NCI-H1436 (cell line): ENCODE measurements at places on chromosomes 3 and 15.
A peak's percentile ranks its signal among the peaks of the same experiment; 100 is the strongest.

- DNase-seq: no peak
Measured at GRCh38 chr3:73381551-73381950, 243.2 kb downstream of the PDZRN3 start.

GRCh38 chr3:50573566-50574443 is 4.5 kb downstream of the HEMK1 start:
- DNase-seq: no peak

- DNase-seq: no peak
Measured at GRCh38 chr15:83057696-83058376, 9.2 kb downstream of the BTBD1 start.

DNA sequence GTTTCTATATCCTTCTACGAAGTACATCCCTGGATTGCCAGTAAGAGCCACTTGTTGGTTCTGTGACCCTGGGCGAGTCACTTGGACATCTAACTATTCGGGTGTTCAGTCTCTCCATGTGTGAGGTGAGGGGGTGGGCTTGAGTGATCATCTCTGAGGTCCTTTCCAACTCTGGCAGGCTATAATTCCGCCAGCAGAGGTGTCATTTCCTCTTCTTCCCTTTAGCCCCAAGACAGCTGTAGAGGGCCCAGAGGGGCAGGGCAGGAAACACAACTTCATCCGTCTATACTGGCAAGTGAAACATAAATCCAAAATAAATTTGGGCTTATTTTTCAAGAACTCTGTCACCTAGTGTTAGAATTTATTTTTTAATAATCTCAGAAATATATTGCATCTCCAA is 38.1 kb downstream of the C2CD4A start:
- no peak for DNase-seq

- no peak for DNase-seq
Measured at GRCh38 chr3:123568875-123569274, 16.0 kb downstream of the HACD2 start.

DNA sequence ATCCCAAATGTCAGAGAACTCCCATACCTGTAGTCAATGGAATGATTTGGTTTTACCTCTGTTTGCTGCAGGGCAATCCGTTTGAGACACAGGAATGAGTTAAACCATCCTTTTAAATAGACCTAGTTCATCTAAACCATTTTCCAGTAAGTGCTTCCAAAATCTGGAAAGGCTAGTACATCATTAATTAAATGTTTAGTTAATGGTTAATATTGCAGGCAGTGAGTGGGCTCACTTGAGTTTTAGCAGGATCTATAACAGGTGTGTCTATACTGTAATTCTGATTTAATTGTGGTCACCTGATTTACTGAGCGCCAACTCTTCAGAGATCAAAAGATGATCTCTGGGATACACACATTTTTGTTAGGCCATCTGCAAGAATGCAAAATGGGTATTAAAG is 353.9 kb upstream of the ROPN1 start:
- no peak for DNase-seq

DNA sequence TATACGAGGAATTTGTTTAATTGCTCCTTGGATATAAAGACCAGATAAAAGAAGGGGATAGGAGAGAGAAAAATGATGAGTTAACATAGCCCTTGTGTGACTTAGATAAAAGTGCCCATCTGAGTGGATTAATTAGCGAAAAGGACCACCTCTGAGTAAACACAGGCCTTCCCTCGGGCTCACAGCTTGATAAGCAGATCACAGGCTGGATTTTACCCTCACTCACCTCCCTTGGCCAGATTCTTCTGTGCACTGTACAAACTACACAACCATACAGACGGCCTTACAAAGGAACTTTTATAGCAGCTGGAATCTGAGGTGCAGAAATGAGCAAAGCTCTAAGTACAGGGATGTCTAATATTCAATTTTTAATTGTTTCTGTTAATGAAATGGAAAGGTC is 112.4 kb upstream of the STT3B start:
- DNase-seq: no peak

DNA sequence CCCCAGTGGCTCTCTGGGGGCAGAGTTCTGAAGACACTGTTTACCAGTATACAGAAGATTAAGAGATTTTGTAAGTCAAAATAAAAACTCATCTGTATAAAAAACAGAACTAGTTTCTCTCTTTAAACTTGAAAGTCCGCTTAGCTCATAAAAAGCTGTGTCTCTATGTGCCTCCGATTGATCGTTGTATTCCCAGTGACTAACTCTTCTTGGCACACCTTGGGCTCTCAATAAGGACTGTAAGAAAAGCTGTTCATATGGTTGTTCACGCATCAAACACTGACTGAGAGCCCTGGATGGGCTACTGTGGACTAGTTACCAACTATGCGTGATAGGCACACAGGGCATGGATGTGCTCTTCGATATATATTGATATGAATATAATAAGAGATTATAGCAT is 107.9 kb downstream of the P3H2 start:
- DNase-seq: no peak

DNA sequence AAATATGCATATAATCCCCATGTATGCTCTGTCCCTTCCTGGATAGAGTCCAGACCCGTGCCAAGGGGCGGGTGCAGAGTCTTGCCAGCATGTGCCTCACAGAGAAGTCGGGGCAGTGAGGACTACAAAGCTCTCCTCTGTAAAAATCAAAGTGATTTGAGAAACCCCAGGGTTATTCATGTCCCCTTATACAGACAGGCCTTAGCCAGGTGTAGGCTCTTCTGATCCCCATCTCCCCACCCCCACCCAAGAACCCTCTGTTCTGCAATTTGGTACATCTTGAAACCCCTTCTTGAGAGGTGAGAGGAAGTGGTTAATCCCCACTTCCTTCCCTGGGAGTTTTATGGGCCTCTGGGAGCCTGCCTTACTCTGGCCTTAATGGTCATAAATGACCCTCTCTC is 24.7 kb downstream of the TRIM71 start:
- DNase-seq: no peak

- no peak for DNase-seq
Measured at GRCh38 chr3:36196058-36196457, 184.2 kb upstream of the STAC start.

DNA sequence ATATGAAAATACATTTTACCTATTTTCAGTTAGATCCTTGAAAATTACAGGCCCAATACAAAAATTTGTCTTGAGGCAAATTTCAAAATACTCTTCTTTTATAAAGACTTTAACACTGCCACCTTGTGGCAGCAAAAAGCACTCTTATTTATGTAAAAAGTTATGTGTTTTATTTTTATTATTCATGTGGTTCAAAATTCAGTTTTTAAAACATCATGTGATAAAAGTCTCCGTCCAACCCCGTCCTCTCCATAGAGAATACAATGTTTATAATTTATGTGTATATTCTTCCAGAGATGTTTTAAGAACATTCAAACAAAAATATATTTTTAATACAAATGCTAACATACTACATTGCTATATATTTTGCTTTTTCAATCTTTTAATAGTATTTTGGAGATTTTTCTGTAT is 36.9 kb upstream of the TRIM59 start:
- DNase-seq: peak; percentile 21

- DNase-seq: no peak
Measured at GRCh38 chr3:59812237-59813147, 762.7 kb upstream of the CFAP20DC start.

DNA sequence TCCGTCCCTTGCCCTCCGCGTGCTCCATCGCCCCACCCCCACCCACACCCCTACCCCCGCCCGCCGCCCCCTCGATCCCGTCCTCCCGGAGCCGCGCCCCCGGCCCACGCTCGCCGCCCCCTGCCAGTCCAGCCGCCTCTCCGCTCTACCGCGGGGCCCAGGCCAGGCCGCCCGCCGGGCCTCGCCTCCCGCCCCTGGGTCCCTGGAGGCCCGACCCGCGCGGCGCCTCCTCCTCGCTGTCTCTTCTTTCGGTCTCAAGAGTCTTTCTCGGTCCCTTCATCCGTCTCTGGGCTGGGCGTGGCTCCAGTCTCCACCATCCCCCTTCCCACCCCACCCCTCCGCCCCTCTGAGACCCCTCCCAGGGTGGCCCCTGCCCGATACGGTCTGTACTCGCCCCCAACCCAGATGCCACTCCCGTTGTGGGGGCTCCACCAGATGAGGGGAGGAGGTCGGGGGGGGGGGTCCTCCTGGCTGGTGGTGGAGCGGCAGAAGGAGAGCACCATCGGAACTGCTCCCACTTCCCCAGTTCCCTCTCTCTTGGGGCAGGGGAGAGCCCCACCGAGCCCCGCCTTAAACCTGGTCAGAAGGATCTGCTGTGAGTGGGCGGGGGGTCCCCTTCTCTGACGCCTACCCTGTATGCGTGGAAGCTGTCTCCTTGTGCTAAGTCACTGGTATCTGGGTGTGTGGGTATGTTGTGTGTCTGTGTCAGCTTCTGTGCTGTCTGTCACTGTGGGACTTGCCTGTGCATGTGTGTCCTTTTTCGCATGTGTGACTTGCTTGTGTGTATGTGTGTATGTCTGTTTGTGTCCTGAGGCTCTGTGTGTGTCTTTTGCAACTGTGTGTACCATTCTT is 1.0 kb downstream of the PRKCD start:
- DNase-seq: no peak

- no peak for DNase-seq
Measured at GRCh38 chr3:141082064-141082463, 30.9 kb downstream of the SPSB4 start.
